OCI-M1 (cell line): ENCODE measurements at places on chromosomes 1 and 21.

- no peak for DNase-seq
These were observed 359.7 kb upstream of the CAMK1G start for GRCh38 chr1:209223791-209224190.

DNA sequence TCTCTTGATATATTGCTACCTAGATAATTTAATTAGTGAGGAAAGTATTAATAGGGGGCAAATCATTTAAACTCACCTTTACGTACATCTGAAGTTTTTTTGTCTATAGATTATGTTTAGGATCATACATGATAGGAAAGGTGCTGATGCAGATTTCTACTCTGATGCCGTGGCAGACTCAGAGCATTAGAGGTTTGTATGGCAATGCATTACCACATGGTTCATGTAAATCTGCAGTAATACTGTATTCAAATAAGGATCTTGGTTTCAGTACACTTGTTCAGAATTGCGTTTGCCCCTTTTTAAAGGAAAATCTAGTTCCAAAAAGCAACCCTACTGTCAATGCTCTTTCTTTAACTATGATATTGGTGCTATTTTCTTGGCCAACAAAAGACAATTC, 288.3 kb downstream of the PTPRC start:
- DNase-seq = no peak

- peak; percentile 31 for DNase-seq
These were observed 931.2 kb upstream of the B3GALT2 start for GRCh38 chr1:194117582-194117981.

- peak; percentile 77 for DNase-seq
These were observed 22.9 kb downstream of the TSHB start for GRCh38 chr1:115052454-115053083.

GRCh38 chr1:50488356-50488755, 65.1 kb upstream of the DMRTA2 start:
- no peak for DNase-seq

- DNase-seq = peak; percentile 96
These were observed 19.7 kb upstream of the ABCG1 start for GRCh38 chr21:42198929-42199867.

DNA sequence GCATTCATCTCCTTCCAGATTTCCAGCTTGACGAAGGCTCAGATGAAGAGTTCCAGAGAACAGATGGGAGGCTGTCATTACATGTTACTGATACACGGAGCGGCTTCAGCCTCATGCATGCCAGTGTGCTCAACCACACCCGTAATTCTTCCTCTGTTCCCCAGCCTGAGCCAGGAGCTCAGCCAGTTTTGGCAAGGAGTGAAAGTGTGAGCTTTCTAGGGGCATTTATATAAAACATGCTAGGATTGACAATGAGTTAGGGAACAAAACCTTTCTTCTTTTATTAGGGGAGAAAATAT, 290.4 kb upstream of the PLXNA2 start:
- DNase-seq = no peak

DNA sequence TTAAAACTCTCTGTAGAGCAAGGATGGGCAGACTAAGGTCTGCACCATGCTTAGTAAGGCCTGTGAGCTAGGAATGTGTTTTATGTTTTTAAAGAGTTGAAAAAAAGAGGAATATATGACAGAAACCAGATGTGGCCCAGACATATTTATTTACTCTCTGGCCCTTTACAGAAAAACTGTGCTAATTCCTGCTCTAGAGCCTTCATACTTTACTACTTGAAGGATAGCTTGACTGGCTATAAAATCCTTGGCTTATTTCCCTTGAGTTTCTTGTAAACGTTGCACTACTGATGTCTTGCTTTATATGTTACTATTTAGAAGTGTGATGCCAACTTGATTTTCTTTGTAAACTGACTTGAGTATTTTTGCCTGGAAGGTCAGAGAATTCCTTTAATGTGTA, 33.5 kb downstream of the CTBS start:
- peak; percentile 60 for DNase-seq

DNA sequence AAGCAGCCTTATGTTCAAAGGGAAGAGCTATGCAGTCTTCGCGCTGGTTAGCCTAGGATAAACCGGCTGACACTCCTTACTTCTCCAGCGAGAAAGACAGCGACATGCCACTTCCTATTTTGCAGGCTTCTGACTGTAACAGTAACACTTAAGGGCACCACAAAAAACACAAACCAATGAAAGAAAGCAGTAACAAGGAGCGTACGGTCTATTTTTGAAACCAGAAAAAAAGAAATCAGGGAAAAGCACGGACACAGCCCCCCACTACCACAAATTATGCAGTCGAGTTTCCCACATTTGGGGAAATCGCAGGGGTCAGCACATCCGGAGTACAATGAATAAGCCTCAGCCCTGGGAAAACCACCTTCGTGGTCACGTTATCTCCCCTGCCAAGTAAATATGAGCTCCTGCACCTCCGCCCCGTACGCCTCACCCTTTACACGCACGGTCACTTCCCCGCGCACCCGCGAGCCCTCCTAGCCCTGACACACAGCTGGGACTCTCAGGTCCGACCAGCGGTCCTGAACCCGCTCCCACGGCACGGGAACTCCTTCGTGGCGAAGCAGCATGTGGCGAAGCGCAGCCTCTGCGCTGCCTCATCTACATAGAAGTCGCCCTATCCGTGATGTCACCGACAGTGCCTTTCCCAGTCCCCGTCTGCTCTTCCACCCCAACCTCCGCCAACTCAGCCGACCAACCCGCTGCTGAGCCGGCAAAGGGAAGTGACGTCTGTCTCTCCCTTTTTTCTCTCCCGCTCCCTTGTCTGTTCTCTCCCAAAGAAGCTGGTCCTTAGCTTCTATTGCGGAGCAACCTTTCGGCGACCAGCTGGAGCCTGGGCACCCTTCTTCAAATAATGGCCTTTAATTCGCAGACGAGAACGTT, 40.9 kb upstream of the PPIAL4F start:
- DNase-seq = peak; percentile 85

DNA sequence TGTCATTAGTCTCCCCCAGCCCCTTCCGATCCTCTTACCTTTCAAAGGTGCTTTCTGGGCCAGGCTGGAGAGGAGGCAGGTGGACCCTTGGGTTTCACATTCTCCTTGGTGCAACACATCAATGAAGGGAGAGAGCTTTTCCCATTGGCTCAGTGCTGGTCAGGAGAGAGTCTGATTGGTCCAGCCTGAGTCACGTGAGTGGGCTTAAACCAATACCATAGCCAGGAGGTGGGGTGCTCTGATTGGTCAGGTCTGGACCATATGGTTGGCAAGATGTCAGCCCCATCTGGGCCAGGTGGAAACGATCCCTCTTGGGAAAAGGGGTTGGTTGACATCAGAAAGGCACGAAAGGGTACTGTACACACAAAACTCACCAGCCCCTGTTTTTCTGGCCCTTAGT, 44.8 kb upstream of the ABCG1 start:
- peak; percentile 36 for DNase-seq

DNA sequence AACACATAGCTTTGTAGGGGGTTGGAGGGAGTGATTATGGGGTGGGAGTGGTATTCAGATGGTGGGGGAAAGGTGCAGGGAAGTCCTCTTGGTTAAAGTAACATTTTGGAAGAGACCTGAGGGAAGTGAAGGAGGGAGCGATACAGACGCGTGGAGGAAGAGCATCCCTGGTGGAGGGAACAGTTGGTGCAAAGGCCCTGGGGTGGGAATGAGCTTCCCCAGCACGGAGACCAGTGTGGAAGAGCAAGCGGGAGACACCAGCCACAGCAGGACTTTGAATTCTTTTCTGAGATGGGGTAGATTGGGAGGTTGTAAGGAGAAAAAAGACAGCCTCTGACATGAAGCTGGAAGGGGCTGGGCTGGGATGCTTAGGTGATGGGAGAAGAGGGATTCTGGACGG, 23.5 kb downstream of the DHRS3 start:
- no peak for DNase-seq

DNA sequence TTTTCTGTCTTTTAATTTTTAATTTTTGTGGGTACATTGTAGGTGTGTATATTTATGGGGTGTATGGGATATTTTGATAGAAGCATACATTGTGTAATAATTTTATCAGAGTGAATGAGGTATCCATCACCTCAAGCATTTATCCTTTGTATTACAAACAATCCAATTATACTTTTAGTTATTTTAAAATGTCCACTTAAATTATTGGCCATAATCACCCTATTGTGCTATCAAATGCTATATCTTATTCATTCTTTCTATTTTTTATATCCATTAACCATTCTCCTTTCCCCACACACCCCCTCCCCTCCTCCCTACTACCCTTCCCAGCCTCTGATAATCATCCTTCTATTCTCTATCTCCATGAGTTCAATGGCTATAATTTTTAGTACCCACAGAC, 70.2 kb upstream of the TSHB start:
- DNase-seq = no peak

DNA sequence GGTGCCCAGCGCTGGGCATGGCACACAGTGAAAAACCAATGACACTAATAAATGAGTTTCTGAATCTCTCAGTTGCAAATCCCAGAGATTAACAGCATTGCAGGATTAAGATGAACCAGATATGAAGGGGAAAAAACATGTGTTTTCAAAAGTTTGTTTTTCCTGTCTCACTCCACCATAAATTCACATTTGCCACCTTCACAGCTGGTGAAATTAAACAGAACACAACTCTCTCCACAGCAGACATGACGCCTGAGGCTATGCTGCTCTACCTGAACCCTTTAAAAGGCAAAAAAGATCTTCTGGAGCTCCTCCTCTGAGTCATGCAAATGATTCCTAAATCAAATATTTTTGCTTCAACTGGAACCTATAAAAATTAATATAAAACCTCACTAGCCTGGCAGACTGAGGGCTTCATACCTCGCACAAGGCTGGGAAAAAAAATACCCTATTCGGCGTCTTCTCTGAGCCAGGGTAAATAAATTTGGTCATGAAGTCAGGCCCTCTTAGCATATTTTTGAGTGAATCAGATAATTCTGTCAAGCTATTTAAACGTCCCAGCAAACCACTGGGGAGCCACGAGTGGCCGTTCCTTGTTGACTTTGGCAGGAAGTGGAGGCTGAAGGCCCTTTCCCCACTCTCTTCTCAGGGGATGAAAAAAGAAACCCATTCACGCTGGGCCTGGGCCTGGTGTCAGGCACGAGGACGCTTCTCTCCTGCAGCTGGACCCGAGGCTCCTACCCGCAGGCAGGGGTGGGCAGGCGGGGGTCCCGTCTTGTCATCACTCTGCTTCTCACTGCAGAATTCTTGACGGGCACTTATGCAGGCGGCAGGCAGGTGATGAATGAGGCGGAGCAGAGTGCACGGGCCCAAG, 53.0 kb downstream of the DMRTB1 start:
- DNase-seq = no peak

DNA sequence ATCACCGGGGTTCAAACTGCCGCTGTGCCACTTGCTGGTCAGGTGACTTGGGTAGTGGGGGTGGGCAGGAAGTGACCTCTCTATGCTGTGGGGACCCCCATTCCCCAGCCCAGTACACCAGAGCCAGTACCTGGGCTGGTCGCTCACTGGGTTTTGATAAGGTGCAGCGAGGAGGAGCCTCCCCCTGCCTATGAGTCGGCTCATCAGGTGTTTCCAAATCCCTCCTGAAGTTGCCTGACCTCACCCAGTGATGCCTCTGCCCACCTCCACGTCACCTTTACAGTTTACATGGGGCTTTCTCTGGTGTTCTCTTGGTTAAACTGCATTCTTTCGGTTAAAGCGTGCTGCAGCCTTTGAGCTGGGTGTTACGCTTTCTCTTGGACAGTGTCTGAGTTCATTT, 58.2 kb downstream of the ARHGEF10L start:
- DNase-seq = no peak

GRCh38 chr1:41222496-41222895, 19.6 kb downstream of the SCMH1 start:
- peak; percentile 18 for DNase-seq

GRCh38 chr21:31682620-31683019, 23.1 kb downstream of the SOD1 start:
- DNase-seq = no peak

- no peak for DNase-seq
These were observed 73.8 kb upstream of the DMRTA2 start for GRCh38 chr1:50497007-50497406.

DNA sequence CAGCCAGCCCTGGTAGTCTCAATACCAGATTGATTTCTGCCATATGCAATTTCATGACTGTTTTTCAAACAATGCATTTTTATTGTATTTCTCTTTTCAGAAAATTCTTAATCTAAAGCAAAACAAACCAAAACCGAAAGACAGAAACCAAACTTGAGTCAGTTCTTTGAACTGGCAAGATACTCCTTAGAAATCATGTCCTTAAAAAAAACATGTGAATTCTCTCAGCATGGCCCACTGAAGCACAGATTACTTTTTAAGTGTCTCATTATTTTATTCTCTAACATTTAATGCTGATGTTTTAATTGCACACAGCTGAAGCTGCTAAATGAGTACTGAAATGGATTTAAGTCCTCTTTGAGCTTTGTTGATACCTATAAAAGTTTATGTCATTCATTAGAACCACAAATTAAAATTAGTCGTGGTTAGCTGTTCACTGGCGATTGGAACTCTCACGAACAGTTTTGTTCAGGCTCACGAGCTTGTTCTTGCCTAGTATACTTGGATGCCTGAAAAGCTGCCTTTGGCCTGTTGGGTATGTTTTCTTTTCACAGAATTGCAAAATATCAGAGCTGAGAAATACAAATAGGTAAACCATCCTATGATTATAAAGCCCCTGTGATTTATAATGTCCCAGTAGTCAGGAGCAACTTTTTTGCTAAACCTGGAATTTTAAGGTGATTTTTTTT, 87.5 kb downstream of the CAMTA1 start:
- peak; percentile 54 for DNase-seq

DNA sequence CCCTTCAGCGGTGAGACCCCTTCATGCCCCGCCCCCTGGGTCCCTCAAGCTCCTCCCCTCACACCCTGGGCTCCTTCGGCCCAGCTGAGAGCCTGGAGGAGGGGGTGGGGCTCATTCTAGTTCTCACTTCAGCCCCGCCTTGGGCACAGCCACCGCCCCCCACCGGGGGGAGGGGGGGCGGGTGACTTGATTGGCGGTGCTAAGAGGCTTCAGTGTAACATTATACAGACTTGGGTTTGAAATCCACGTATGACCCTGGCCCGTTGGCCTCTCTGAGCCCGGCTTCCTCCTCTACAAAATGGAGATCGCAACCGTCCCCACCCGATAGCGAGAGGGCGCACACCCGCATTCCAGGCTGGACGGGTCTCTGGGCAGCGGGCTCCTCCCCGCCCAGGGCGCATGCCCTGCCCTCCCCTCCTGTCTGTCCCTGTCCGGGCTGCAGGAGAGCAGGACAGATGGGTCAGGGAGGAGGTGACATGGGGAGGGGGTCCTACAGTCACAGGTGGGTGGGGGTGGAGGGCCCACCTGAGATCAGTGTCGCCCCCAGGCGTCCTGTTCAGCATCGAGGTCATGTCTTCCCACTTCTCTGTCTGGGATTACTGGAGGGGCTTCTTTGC, 5.1 kb downstream of the CLCNKB start:
- peak; percentile 84 for DNase-seq

- DNase-seq = peak; percentile 88
These were observed 5.2 kb downstream of the H6PD start for GRCh38 chr1:9239622-9240401.

DNA sequence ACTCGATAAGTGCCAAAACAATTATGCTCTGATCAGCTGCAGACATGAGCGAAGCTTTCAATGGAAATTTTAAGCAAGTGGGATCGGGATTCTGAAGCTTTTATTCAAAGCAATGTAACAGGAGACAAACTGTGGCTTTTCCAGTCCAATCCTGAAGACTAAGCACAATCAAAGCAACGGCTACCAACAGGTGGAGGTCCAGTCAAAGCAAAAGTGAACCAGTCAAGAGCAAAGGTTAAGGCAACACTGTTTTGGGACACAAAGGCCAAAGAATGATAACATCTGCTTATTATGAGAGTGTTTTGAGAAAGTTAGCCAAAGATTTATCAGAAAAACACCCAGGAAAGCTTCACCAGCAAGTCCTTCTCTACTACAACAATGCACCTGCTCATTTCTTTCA, 170.1 kb downstream of the SEC16B start:
- DNase-seq = no peak
